ENCODE measurements at places on chromosomes 1 and 21. TPM values are rescaled to one million over a fixed set of nuclear protein-coding genes. Genes with fewer than 3 reads are reported as not detected.

- peak within 1 kb of the TSS; percentile 93 for H3K27ac ChIP-seq
- H3K27me3 ChIP-seq: no peaks in the 10 kb centered on the region
- peaks cover 17% of the 10 kb centered on the region for H3K4me1 ChIP-seq
- peak; percentile 96 for DNase-seq
- H3K4me3 ChIP-seq: peak within 1 kb of the TSS; percentile 76
- peaks cover 3% of the 10 kb centered on the region for H3K36me3 ChIP-seq
Observed at GRCh38 chr1:149899460-149900284, at the start of gene BOLA1. TSS of gene BOLA1 (plus strand) at chr1:149899568. CDS start at chr1:149900060, 492 bp downstream.

DNA sequence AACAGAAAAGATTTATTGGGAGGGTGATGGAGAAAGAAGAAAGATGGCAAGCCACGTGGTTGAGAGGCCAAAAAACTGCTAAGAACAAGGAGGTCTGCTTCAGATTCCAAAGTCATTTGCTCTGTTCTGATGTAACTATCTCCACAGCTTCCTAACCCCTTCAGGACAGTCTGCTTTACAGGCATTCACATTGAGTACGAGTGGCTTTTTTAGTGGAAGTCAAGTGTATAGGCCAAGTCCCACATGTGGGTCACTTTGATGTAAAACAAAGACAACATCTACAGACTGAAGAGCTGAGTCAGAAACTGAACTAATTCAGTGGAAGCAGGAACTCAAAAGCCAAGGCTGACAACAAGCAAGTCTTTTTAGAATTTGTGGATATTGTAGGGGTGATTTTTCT lies 128.7 kb upstream of the F3 start:
- no peak for DNase-seq
- no peak overlapping the region for H3K4me3 ChIP-seq
- no peak overlapping the region for H3K27ac ChIP-seq
- H3K27me3 ChIP-seq: no peaks in the 10 kb centered on the region
- H3K4me1 ChIP-seq: peaks cover 13% of the 10 kb centered on the region

- peaks cover 23% of the 10 kb centered on the region for H3K4me1 ChIP-seq
- no peaks in the 10 kb centered on the region for H3K27me3 ChIP-seq
- H3K36me3 ChIP-seq: no peaks in the 10 kb centered on the region
- no peak overlapping the region for H3K27ac ChIP-seq
- no peak overlapping the region for H3K4me3 ChIP-seq
- DNase-seq: no peak
Observed at GRCh38 chr1:72230746-72231145, 51.6 kb downstream of the NEGR1 start.

The CD1E gene
- total RNA-seq: not detected

GRCh38 chr1:19974822-19975416 lies 4.5 kb downstream of the PLA2G2A start:
- H3K27me3 ChIP-seq: peaks cover 38% of the 10 kb centered on the region
- no peaks in the 10 kb centered on the region for H3K36me3 ChIP-seq
- DNase-seq: no peak

DNA sequence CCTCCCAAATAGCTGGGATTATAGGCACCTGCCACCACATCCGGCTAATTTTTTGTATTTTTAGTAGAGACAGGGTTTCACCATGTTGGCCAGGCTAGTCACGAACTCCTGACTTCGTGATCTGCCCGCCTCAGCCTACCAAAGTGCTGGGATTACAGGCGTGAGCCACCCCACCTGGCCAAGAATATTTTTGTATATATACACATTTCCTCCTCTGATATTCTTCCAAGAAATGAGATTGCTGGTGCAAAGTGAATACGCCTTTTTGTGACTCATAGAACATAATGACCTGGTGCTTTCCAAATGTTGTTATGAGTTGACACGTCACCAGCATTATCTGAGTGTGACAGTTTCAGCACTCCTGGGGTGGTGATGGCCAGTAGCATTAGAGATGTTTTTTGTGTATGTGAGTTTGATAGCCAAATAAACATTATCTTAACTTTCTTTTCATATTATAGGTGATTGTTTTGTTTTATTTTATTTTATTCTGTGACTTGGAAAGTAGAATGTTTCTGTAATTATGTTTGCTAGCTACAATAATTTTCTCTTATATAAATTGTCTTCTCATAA lies 54.9 kb downstream of the KCNK1 start:
- H3K36me3 ChIP-seq: no peaks in the 10 kb centered on the region
- peaks cover 5% of the 10 kb centered on the region for H3K27me3 ChIP-seq
- DNase-seq: no peak
- H3K4me1 ChIP-seq: no peaks in the 10 kb centered on the region
- H3K4me3 ChIP-seq: no peak overlapping the region

The CYP4B1 gene
- total RNA-seq: not detected

GRCh38 chr1:22088331-22088730 lies 35.8 kb downstream of the CDC42 start:
- peak overlapping the region; percentile 70 for H3K27ac ChIP-seq
- H3K36me3 ChIP-seq: peaks cover 20% of the 10 kb centered on the region
- H3K27me3 ChIP-seq: no peaks in the 10 kb centered on the region
- peaks cover 53% of the 10 kb centered on the region for H3K4me1 ChIP-seq
- H3K4me3 ChIP-seq: no peak overlapping the region
- no peak for DNase-seq

GRCh38 chr1:77313491-77313890 lies 31.7 kb downstream of the AK5 start:
- no peaks in the 10 kb centered on the region for H3K27me3 ChIP-seq
- no peak overlapping the region for H3K27ac ChIP-seq
- H3K4me3 ChIP-seq: no peak overlapping the region
- peaks cover 5% of the 10 kb centered on the region for H3K4me1 ChIP-seq
- no peak for DNase-seq
- H3K36me3 ChIP-seq: no peaks in the 10 kb centered on the region

GRCh38 chr1:97562081-97562480 lies 358.8 kb downstream of the DPYD start:
- peaks cover 1% of the 10 kb centered on the region for H3K36me3 ChIP-seq

DNA sequence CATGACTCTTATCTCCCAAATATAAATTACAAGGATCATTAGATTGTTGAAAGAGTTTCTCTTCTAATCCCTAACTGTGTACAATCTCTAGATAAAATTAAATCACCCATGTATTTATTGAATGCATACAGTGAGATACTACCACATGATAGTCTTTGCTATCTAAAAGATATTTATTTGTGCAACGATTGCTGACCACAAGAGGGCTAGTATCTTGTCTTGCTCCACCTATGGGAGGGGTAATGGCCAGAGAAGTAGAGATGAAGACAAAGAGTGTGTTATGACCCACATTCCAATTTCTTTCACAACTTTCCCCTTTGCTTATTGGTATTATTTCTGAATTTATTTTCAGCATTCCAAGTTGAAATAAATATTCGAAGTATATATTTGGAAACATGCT lies 13.7 kb downstream of the PYHIN1 start:
- H3K4me1 ChIP-seq: no peaks in the 10 kb centered on the region
- H3K27ac ChIP-seq: no peak overlapping the region
- no peaks in the 10 kb centered on the region for H3K27me3 ChIP-seq
- no peaks in the 10 kb centered on the region for H3K36me3 ChIP-seq
- H3K4me3 ChIP-seq: no peak overlapping the region

The SPRR2B gene
- total RNA-seq: not detected

The BMP8B gene
- 0.07 TPM for total RNA-seq
